ENCODE measurements at places on chromosomes 11 and 22. TPM values are rescaled to one million over a fixed set of nuclear protein-coding genes. Genes with fewer than 3 reads are reported as not detected.

DNA sequence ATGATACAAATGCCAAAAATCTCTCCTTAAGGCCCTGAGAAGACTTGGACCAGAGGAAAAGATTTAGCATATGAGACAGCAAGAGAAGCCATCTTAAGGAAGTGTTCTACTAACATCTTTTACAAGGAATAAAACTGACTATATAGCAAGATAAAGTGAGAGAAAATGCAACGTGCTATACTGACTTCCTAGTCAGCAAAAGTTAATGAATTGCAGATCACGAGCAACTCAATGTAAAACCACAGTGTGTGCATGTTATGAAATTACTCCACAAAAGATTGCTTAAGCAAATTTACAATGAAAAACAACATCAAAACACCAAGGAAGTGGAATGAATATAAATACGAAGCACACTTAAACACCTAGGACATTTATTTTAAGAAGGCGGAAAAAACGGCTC is 187.5 kb downstream of the CADM1 start:
- DNase-seq, result peak; percentile 68

DNA sequence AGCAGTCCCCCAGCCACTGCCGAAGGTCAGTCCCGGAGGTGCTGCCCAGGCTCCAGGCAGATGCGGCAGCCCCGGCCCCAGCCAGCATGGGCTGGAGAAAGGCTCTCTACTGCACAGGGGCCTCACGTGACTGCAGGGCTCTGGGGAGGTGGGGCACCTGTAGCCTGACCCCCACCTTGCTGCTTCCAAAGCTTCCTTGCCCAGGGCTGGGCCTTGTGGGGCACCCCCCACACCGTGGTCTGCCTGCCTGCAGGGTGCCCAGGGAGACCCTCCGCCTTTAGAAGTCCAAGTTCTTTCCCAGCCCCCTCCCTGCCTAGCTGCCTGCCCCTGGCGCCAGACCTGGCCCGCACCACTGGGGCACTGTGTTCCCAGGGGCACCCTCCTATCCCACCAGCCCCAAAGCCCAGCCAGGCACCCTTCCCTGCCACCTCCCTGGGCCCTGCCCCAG is 28.4 kb upstream of the TXNRD2 start:
- DNase-seq, result no peak

GRCh38 chr11:1667906-1668305 is 29.1 kb upstream of the KRTAP5-6 start:
- peak; percentile 62 for DNase-seq

GRCh38 chr22:39475902-39476301 is 19.1 kb downstream of the MGAT3 start:
- DNase-seq, result no peak

- no peak for DNase-seq
Measured at GRCh38 chr11:77080643-77081210, 14.0 kb downstream of the CAPN5 start.

DNA sequence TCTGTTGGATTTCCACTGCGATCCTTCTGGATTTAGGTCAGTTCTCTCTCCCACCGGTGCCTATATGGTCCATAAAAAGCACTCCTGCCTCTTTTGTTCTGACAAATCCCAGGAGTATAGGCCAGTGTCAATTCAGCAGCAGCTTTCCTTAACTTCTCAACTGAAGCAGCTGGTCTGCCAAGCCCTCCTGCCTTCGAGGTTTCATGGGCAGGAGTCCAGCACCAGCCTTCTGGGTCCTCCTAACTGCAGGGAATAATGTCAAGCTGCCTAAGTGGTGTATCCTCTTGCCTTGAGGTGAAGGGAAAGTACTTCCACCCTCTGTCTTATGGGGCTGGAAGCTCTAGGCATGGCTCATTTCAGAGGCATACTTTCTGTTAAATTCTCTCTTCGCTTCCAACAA is 149.4 kb upstream of the NCAM1 start:
- DNase-seq, result no peak

DNA sequence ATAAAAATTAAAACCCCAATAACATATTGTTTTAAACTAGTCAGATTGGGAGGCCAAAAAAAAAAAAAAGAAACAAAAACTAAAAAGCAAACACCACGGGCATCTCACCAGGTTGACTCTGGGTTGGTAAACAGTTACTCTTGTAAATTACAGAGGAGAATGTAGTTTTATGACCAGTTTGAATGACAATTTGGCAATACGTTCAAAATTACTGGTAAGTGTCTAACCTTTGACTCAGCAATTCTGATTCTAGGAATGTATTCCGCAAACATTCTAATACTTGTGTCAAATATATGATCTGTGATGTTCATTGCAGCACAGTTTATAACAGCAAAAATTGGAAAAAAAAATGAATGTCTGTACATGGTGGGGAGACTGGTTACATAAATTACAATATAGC is 1376.0 kb downstream of the TBC1D22A start:
- DNase-seq, result no peak

DNA sequence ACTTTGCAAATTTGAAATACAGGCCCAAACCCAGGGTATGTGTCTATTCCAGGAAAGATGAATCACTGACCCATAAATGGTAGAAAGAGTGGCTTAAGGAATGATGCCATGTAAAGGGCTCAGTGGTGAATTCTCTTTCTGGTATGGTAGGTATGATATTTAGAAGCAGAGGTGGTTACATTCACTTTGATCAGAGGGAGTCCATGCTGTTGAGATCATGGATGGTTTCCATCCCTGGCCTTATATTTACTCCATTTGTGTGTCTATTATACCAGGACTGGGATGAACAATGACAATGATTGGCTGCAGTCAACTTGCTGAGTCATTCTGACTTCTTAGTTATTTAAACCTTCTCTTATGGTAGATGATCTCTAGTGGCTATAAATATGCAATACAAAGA is 419.8 kb upstream of the LRRC4C start:
- no peak for DNase-seq

DNA sequence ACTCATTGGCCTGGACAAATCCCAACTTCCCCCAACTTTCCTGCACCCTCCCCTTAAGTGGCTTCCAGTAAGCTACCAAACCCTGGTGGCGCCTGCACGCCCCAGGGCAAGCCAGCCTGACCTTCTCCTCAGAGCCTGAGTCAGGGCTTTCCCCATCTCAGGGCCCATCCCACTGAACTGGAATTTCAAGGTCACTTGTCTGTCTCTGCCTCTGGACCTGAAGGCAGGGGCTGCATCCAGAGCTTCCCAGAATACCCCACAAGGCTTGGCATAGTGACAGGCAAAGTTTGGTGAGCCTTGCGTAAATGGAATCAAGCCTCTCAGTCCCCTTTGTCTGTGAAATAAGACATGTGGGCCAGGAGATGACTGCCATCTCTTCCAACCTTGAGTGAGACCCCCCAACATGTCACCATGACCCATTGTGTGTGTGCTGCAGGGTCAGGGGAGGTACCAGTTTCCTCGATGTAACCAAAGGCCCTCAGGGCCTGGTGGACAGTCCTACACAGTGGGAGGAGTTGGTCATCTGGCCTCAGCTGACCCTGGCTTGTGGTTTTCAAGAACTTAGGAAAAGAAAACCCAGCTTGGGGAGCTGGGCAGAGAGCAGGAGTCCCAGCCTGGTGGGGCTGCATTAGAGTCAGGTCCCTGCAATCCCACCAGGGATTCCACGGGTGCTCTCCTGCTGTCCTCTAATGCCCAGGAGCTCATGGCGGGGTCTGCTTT is 8.9 kb downstream of the ALX4 start:
- DNase-seq, result no peak

- DNase-seq, result no peak
Measured at GRCh38 chr11:65053827-65054508, 4.4 kb downstream of the NAALADL1 start.

GRCh38 chr11:75275581-75275980 is 35.0 kb downstream of the TPBGL start:
- peak; percentile 57 for DNase-seq

DNA sequence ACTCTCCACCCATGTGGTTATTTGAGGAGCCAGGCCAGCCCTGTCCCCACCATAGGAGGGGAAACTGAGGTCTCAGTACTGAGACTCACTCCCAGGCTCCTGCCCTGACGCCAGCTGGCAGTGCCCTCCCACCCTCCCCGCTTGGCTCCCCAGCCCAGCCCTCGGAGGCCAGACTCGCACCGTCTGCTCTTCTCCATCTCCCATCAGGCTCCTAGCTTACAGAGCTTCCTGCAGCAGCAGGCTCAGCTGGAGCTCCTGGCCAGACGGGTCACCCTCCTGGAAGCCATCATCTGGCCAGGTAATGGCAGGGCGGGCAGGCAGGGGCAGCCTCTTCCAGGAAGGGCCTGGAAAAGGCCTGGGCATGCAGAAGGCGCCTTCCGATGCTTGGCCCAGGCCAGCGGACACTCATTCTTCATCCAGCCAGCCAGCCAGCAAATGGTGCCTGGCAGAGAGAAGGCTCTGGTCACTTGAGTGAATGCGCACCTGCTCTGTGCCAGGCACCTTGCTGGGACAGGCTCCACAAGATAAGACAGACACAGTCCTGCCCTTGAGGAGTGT is 12.6 kb downstream of the RHBDD3 start:
- DNase-seq, result no peak

DNA sequence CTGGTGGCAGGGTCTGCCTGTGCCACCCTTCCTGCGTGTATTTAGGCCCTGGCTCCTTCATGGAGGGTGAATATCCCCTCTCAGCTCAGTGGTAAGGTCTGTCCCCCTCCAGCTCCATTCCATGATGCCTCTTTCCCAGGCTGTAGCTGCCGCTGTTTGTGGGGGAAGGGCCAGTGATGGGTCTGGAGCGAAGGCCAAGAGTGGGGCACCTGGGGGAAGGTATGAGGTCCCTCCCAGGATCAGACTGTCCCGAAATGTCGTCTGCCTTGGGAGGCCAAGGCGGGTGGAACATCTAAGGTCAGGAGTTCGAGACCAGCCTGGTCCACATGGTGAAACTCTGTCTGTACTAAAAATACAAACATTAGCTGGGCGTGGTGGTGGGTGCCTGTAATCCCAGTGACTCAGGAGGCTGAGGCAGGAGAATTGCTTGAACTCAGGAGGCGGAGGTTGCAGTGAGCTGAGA is 1.1 kb downstream of the CD151 start:
- DNase-seq, result peak; percentile 43

DNA sequence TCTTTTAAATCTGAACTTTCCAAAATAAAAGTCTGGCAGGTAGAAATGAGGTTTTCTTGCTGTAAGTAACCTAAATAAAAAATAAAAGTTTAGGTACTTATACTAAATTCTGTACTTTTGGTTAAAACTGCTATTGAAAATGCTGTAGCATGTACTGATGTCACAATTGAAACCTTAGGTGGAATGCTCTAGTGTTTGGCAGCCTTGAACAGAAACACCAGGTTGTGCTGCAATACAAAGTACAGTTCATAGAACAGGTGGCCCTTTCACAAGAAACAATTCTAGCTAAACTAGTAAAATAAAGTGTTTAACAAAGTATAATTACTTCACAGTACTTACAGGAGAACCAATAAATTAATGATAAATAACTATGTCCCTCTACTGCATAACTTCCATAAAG is 25.1 kb downstream of the NPAT start:
- no peak for DNase-seq

DNA sequence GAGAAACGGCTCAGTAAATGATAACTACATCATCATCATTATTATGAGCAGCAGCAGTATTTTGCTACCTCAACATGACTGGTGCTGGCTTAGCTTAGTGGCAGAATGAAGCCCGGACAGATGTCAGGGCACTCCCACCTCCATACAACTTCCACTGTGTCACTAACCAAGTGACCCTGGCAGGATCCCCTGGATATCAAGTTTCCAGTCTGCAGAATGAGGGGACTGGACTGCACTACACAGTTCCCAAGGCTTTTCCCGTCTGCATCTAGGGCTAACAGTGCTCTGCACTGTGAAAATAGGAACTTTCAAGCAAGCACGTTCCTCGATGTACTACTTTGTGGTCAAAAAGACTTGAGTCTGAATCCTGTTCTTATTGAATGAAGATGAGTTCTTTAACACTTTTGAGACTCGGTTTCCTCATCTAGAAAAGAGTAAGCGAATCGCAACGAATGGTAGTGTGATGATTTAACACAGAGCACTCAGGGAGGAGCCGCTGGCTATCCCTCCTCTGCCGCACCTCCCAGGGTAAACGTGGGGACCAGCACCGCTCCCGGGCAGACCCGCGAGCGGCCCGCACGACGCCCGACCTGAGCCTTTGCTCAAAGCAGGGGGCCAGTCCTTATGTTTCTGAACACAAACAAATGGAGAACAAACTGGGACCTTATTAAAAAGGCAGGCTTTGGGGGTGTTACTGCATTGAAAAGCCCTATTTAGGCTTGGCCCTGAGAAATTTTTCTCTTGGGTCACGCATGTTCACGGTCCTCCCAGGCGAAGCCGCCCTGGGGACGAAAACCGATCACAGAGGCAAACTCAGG is 910 bp downstream of the CLTCL1 start:
- DNase-seq, result no peak

- DNase-seq, result no peak
Measured at GRCh38 chr11:36558571-36559413, 9.0 kb upstream of the RAG1 start.

DNA sequence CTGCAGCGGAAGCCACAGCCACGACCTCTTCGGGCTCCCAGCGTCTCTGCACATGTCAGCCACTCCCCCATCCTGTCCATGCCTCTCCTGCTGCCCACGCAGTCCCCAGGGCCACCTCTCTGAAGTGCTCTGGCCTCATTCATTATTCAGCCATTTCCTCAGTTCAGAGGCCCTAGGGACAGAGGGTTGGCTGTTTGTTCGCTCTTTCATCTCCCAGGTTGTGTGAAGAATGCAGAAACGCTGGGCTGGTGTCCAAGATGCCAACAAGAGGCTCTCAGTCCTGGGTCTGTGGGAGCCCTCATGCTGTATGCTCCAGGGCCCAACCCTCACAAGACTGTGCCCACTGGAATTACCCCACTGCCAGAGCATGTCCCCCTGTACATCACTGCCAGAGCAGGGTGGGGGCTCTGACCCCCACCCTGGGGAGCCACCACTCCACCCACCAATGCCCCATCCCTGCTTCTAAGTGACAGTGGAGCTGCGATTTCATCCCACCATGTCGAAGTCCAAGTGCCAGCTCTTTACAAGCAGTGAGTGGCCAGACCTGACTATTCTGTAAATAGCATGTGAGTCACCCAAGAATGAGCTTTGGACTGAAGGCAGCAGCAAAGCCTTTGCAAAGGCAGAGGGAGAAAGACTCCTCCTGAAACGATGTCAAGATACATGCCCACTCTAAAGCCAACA is 209.6 kb downstream of the BUD13 start:
- no peak for DNase-seq

GRCh38 chr22:29621761-29622526 is 18.5 kb downstream of the NF2 start:
- no peak for DNase-seq

The SLC22A9 gene
- not detected for total RNA-seq

The TRIM51 gene
- not detected for total RNA-seq

The FAM111B gene
- total RNA-seq, result 1.4 TPM

The RFPL2 gene
- total RNA-seq, result not detected

The TEX54 gene
- total RNA-seq, result not detected

The OMP gene
- total RNA-seq, result 63.7 TPM

Data from stomach (tissue), 19 donors.